Fibroblast of skin of back (primary cell): ENCODE measurements at places on chromosomes 7 and 10.
A peak's percentile ranks its signal among the peaks of the same experiment; 100 is the strongest.

- peak; percentile 5 for DNase-seq
Observed at GRCh38 chr10:35795131-35795824, 153.2 kb upstream of the FZD8 start.

GRCh38 chr10:121608469-121609190 lies 10.4 kb upstream of the FGFR2 start:
- peak; percentile 22 for DNase-seq

- no peak for DNase-seq
Observed at GRCh38 chr7:32762925-32763293, 128.7 kb downstream of the KBTBD2 start.

DNA sequence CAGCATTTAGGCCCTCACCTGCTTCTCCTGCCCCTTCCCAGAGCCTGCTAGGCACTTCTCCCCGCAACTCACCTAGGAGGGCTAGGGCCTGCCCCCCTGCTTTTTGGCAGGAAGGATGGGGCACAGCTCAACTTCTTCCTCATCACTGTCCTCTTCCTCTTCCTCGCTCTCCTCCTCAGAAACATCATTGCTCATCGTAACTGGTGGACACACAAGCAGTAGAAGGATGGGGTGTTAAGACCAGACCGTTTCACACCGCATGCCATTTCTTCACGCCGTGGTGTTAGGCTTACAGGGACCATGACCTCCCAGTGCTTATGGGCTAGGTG lies 1.6 kb downstream of the NPM3 start:
- no peak for DNase-seq

DNA sequence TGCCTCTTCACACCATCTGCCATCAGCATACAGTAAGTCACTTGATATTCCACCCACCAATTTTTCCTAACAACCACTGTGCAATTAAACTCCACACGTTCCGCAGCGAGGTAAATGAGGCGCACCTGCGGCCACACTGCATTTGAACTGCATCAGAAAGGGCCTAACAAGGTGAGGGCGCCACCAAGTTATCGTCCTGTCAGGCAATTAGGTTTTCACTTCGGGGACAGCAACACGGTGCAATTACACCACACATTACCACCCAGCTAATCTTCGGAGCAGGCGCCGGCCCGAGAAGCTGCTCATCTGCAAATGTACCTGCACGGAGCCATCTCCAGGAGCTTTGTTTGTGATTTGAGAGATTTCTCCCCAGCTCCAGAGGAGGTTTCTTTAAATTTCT lies 84.4 kb downstream of the EBF3 start:
- no peak for DNase-seq

DNA sequence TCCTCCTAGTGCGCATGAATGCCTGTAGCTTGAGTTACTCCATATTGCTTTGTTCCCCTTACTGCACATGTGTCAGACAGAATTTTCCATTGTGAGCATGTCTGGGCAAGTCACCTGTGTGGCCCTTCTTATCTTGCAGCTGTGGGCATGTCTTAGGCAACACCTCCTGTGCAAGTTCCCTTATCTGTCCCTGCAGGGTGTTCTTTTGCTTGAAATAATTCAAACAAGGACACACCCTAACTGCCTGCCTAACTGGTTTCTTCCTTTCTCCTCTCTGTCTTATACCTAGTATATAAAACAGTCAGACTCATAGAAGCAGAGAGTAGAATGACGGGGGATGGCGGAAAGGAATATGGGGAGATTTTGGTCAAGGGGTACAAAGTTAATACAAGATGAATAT lies 421.1 kb upstream of the SORCS1 start:
- no peak for DNase-seq

DNA sequence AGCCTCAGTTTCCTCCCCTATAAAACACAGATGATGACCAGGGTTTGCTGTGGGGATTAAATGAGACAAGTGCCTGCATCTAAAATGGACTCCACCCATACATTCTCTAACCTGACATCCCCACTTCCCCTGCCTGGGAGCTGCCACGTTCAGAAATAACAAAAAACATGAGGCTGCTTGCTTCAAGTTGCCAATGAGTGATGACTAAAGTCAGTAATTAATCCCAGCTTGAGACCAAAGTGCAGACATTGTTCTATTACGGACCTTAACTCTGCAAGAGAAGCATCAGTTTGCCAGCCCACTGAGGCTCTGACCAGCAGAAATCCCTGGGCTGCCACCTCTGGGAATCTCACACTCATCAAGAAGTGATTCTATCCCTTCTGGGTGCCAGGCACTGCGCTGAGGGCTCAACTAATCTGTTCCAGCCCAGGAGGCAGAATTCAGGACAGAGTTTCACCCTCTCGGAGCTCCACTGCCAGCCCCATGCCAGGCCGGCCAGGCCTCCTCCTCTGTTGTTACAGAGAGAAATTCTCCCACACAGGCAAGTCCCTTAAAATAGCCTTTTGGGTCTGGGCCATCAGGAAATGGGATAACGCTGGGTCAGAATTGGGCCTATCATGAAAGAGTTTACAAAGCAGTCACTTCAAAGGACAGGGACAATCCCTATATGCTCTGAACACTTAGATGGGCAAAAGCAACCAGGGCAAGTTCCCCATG lies 11.4 kb downstream of the SH3PXD2A start:
- DNase-seq, result peak; percentile 69

DNA sequence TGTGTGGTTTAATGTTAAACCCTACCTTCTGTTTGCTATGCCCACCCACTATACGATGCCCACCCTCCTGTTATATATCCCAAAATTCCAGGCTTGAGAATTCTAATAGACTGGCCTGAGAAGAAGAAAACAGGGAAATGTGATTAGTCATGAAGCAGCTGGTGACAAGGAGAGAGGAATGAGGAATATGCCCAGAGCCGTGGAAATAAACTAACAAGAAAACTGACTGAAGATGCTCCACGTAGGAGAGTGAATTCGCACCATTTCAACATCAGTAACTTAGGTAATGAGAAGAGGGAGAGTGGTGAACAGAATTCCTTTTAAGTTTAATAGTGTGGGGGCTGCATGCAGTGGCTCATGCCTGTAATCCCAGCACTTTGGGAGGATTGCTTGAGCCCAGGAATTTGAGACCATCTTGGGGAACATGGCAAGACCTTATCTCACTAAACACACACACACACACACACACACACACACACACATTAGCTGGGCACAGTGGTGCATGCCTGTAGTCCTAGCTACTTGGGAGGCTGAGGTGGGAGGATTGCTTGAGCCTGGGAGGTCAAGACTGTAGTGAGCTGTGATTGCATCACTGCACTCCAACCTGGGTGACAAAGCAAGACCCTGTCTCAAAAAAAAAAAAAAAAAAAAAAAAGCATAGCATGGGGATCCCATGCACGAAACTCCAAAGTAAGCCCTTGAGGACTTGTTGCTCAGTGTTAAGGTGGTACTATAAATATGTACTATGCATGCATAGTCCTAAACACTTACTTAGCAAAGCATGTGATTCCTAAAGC lies 16.1 kb upstream of the SYPL1 start:
- DNase-seq, result peak; percentile 58

GRCh38 chr10:85741626-85742300 lies 624.8 kb downstream of the GRID1 start:
- DNase-seq, result no peak

DNA sequence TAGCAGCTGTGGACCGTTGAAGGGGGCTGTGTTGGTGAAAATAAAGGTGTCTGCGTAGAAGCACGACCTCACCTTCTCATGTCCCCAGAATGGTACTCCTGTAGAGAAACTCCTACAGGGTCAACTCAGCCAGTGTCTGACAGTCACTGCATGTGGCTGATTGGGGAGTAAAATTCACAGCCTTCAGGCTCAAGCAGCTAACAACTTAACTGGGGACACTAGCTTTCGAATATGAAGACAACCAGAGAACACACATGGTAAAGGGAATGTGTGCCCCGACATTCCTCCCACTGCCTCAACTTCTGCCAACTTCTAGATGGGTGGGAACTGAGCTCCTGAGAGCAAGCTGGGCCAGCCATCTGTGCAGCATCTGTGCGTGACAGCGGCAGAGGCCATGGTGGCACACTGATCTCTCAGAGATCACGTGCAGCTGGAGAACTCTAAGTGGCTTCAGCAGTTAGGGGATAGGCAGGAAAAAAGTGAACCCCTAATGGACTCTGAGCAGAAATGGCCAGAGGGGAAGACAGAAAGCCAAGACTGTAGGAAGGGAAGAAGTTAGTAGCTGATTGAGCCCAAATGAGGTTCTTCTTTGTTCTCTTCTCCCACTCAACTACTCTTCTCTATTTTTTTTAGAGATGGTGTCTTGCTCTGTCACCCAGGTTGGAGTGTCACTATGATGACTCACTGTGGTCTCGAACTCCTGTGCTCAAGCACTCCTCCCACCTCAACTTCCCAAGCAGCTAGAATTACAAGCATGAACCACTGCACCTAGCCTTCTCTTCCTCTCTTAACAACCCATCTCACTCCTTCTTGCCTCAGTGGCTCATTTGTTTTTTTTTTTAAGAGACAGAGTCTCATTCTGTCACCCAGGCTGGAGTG lies 280.8 kb downstream of the ZEB1 start:
- DNase-seq, result peak; percentile 30

- DNase-seq, result no peak
Observed at GRCh38 chr7:2607122-2607922, 24.5 kb upstream of the TTYH3 start.

- DNase-seq, result peak; percentile 96
Observed at GRCh38 chr7:93043385-93043985, 74.3 kb downstream of the SAMD9 start.

GRCh38 chr7:39428221-39428620 lies 138.0 kb upstream of the YAE1 start:
- peak; percentile 91 for DNase-seq

- no peak for DNase-seq
Observed at GRCh38 chr10:122295451-122295809, 24.3 kb downstream of the BTBD16 start.

DNA sequence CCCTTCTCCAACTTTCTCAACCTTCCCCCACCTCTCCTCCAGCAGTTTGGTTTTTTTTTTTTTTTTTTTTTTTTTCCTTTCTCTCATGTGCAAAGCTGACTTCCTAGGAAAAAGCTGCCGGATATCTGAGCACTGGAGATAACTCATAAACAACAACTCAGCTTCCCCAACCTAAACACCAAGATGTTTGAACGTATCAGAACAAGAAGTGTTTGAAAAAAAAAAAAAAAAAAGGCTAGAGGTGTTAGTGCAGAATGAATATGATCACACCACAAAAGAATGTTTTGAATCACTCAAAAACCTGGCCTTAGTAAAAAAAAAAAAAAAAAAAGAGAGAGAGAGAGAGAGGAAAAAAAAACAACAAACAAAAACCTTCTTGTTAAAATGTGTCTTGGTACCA lies 11.2 kb downstream of the GATA3 start:
- DNase-seq, result no peak

DNA sequence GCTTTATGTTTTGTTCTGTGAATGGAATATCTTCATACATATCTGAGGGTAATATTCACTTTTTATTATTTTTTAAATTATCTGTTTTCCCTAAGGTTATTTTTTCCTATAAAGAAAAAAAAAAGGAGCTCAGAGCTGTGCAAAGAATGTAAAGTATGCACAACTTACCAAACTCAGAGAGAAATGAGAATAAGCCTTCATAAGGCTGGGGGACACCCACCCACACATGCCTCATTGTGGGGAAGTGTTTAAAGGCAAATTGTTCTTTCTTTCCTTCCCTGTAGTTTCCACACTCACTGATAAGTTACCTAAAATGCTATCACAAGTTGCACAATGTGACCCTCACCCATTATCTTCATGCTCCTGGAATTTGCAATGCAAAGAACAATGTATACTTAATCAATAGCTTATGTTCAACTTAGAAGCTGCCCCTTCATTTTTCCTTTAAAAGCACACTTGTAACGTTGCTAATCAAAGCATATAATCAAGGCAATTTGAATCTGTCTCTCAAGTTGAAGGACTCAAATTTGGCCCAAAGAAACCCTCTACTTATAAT lies 108.1 kb downstream of the GNAT3 start:
- DNase-seq, result peak; percentile 41

DNA sequence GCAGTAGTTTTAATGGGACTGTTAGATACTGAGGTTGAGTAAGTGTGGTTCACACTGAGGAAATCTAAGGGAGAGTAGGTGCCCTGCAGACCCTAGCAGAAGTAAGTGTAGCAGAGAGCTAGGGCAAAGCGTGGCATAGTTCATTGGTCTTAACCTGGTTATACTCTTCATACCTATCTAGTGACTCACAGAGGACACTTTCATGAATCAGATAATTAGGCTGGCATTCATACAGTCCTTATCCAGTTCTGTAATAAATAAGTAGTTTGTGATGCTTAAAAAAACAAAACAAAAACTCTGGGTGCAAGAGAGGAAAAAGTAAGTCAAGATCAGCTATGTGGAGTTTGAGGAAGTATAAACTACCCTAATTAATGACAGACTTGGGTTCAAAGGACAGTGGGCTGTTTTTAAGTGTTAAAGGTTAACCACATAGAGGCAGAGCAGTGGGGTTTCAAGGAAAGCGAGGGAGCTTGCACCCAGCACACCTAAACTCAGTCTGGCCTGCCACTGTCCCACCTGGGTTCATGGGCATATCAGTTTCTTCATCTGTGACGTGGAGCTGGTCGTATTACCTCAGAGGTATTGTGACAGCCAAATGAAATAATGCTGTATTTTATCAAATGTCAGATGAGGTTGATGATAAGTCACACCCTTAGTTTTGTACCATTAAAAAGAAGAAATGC lies 27.1 kb downstream of the LMTK2 start:
- peak; percentile 36 for DNase-seq

DNA sequence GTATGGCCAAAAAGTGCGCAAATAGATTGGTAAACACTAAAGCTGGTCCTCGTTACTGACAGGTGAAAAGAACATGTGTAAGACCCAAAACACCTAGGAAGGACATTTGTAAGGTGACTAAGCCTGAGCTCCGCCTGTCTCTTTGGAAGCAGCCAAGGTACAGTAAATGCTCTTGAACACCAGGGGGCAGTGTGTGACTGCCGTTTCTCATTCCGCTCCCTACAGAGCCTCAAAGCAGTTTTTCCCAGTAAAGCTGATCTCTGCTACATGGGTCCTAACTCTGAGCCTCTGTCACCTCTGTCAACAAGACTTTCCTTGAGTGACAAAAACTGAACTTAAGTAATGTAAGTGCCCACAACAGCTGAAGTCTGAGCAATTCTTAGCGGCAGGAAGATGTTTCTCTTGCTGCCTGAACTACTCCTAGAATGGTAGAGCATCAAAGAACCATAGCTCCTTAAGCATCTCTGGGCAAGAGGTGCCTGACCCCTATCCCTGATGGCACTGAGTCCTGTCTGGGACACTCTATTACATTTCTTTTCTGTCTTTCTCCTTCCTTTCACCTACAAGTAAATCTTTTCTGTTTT lies 238.0 kb upstream of the INHBA start:
- DNase-seq, result peak; percentile 78

GRCh38 chr7:3215624-3216585 lies 85.1 kb upstream of the SDK1 start:
- no peak for DNase-seq

GRCh38 chr10:77392851-77393250 lies 244.8 kb downstream of the KCNMA1 start:
- DNase-seq, result peak; percentile 99
